ENCODE measurements at places on chromosomes 5 and 9.
A peak's percentile ranks its signal among the peaks of the same experiment; 100 is the strongest.

DNA sequence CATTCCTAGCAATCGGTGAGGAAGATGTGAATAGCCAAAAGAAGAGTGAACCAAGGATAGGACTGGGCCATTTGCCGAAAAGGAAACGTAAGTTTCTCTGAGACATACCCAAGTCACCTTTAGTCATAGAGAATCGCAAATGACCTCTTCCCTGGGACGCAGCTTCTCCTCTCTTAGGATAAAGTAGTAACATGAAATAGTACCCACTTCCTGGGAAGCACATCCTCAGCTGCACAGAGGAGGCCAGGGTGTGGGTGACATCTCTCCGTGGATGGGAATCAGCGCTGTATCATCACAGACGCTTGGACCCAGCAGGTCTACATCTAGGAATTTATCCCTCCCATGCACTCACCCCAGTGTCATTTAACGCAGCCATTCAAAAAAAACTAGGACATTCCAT, 120.9 kb upstream of the PHYKPL start:
- DNase-seq: no peak

- DNase-seq: no peak
Measured at GRCh38 chr5:74765201-74765600, 1.7 kb downstream of the GFM2 start.

DNA sequence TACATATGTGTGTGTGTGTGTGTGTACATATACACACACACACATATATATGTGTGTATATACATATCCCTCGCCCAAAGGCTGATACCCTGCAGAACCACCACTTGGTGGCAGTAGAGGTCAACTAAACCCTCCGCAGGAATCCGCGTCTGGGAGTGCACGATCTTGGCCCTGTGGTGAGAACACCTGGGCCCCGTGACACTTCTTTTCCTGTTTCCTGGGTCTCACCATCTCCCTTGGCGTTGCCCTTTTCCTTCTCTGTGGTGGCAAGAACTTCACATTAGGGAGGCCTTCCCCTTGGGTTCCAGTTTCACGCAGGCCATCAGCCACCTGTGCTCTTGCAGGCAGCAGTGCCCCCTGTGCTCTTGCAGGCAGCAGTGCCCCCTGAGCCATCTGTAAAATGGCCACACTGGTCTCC, 8.2 kb downstream of the IL9 start:
- peak; percentile 78 for DNase-seq

- no peak for DNase-seq
Measured at GRCh38 chr5:53063176-53063575, 46.4 kb downstream of the MOCS2 start.

DNA sequence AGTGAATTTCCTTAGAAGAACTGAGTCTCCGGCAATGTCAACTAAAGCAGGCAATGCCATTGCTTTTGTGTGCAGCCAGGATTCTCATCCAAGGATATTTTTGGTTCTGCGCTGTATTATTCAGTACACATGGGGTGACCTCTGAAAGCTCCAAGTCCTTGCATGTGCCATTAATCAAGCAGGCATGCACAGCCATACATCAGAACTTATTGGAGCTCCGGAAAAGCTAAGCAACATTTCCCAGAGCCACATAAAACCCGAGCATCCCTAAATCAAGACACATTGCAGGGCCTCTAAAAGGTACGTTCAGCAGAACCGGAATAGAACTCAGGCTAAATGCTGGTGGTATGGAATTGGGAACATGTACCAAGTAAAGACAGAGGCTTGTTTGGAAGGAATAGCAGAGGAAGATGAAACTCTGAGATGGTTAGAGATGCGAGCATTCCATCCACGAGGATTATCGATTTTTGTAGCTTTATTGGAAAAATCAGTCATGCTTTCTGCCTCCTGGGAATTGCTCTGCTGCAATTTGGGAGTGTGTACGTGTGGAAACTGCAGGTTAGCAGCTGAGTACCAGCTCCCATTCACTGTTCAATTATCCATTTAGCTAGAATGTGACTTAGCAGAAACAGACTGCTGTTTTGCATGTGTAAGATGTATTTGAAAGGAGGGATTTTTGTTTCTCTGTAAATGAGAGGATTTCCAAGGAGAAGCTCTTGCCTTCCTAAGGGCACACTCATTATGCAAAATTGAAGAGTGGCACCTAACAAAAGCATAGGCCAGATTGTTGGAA, 143.7 kb upstream of the WWC1 start:
- no peak for DNase-seq

GRCh38 chr9:71890042-71890679, 20.8 kb downstream of the ABHD17B start:
- no peak for DNase-seq

DNA sequence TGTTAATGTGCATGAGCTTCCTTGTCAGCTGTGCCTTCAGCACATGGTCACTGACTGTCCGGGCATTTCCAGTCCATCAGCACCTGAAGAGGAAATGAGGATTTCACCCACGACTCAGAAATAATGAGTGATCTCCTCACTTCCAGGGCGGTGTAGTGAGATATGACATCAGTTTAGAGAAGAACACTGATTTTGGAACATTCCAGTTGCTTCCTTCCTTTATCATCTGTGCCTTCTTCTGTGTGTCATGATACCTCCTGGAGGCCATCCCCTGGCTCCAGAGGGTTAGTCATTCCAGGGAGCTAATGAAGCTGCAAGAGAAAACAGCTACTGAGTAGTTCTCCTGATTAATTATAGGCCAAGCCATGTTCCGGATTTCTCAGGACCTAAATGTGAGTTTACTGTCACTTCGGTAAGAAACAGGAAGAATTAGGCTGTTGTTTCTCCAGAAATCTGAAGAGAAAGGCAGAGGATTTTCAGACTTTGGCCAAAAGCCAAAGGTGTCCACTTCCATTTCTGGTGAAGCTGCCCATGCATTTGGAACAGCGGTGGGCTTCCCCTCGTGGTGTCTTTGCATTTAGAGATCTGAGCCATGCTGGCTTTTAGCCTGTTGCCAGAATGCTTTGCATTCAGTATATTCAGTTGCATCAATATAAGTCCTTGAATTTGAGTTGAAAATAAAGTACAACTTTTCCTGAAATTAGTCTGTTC, 161.3 kb upstream of the OTULINL start:
- DNase-seq: no peak

DNA sequence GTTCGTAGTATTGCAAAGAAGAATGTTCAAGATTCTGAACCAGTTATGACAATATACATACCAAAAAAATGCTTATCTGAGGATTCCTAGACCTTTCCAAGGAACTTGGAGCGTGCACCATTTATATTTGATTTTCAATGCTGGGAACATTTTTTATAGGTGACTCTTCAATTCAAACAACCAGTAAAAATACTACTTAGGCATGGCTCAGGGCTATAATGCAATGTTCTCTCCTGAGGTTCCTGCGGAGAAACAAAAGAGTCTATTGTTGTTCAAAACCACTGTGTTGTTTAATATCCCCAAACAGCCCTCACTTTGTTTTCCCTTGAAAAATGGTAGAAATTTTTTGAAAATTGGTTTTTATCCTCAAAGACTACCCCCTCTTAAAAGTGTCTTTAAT, 335.7 kb upstream of the IZUMO3 start:
- DNase-seq: no peak
